Activated CD8-positive, alpha-beta memory T cell treated with anti-CD3 and anti-CD28 coated beads for 36 hours (primary cell): ENCODE measurements at places on chromosomes 7 and 10. TPM values are rescaled to one million over a fixed set of nuclear protein-coding genes. Genes with fewer than 3 reads are reported as not detected.

RPA3 gene
- 155 TPM for total RNA-seq

TCAF2 gene
- 27.5 TPM for total RNA-seq

NEUROD6 gene
- total RNA-seq, result not detected

ADAM12 gene
- 0.15 TPM for total RNA-seq

SPDYE2B gene
- not detected for total RNA-seq

METTL2B gene
- total RNA-seq, result 60.4 TPM

SDK1 gene
- 0.15 TPM for total RNA-seq

TRIM74 gene
- total RNA-seq, result 0.17 TPM

DGKB gene
- total RNA-seq, result not detected

SNX13 gene
- 25.5 TPM for total RNA-seq

PAPSS2 gene
- 0.11 TPM for total RNA-seq
